ENCODE measurements at places on chromosomes 5 and 9.

DNA sequence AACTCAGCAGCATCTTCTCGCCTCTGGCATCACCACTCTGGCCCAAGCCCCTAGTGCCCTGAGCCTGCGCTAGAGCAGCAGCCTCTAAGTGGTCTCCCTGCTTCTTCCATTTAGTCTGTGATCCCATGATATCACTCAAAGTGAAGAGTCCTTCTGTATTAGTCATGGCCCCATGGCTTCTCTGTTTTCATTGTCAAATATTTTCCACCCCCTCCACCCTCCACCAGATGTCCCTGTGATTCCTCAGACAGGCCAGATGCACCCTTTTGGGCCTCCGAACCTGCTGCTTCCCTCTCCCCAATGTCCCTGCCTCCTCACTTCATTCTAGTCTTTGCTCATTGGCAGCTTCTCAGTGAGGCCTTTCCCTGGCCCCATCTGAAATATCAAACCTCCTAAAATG lies 299.2 kb downstream of the SPOCK1 start:
- DNase-seq, result peak; percentile 78

DNA sequence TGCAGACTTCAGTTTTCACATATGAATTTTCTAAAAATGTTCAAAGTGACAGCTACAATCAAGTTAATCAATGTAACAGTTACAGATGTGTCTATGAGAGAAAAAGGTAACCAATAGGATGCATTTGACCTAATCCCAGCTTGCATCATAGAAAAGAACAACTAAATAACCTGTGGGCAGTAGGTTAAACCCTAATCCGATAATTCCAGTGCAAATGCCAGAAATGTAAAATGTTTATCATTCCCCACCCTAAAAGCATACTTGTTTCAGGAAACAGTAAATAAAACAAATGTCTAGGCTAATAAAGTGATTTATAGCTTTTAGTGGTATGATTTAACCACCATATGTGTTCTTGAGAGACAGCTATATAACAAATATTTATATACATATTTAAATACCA lies 592.6 kb downstream of the PRELID2 start:
- DNase-seq, result no peak

GRCh38 chr9:106964329-106964728 lies 101.4 kb downstream of the ZNF462 start:
- DNase-seq, result no peak

GRCh38 chr9:135221951-135222631 lies 134.6 kb downstream of the OLFM1 start:
- DNase-seq, result no peak

DNA sequence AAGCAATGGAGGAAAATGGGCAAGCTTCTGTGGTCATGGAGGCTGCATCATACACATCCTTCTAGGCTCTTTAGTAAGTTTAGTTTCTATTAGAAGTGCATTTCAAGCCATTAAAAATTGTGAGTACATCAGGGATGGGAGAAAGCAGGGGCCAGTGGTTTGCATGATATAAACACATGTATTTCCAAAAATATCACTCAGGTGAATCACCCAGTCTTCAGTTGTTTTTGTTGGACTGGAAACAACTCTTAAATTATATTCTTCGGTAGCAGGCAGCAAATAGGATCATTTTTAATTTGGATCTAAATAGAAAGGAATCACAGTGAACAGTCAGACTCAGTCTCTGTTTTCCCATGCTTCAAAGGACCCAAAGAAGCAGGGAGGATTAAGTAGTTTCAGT lies 657.9 kb downstream of the TLR4 start:
- DNase-seq, result peak; percentile 17

DNA sequence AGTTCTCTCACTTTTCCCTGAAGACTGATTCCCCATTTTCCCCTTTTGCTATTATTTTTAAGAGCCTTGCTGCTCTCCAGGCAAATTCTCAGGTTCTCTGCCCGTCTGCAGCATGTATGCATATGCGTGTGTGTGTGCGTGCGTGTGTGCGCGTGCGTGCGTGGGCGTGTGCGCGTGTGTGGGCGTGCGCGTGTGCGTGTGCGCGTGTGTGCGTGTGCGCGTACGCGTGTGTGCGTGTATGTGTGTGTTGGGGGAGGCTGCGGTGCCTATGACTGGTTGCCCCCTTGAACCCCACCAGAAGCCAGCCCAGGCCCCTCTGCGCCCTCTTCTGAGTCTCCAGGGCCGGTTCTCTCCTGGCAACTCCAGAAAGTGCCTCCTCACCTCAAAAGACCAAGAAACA lies 987 bp upstream of the FOXI1 start:
- no peak for DNase-seq

GRCh38 chr9:83281306-83282255 lies 218.6 kb upstream of the RASEF start:
- DNase-seq, result peak; percentile 83

DNA sequence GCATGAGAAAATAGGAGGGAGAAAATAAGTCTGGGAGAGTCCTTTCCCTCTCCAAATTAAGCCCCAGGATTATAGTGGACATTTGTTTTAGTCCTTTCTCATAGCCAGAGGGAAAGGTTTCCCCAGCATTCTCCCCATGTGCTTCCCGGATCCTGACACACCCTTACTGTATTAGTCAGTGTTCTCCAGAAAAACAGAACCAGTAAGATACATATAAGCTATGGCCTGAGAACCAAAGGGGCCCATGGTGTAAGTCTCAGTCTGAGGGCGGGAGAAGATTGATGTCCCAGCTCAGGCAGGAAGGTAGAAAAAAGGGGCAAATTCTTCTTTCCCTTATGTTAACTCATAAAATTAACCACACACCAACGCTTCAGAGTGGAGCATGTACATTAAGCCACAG lies 25.6 kb upstream of the SPATA31D4 start:
- DNase-seq, result no peak

DNA sequence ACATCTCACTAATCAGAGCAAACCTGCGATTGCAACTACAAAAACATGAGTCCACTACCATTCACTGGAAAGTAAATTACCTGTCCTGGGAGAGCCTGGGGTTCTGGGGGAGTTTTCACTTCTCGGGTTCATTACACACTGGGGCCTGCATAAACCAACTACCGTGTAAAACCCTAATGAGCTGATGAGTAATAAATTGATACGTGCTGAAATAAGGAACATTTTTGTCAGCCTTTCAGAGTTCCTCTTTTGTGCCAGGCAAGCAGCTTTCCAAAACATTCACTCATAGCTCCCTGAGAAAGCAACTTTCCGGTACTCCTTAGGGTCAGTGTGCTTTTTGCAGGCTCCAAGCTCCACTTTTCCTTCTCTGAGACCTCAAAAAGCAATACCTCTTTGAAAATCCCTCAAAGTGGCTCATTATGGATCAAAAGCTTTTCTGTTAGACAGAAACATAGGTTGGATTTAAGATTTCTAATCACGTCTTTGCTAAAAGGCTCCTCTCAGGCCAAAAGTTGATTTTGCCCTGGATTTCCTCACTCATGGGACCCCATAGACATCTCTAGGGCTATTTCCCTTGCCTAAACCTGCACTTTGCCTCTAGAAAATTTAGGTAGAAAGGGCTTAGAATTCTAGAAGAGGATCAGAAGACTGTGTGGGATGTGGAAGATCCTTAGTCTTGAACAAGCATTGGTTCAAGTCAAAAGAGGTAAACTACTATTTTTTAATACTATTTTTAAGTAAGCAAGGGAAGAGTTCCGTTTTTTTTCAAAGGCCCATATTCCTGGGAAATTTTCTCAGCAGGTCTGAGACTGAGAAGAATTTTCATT lies 74.8 kb downstream of the ST8SIA4 start:
- no peak for DNase-seq

DNA sequence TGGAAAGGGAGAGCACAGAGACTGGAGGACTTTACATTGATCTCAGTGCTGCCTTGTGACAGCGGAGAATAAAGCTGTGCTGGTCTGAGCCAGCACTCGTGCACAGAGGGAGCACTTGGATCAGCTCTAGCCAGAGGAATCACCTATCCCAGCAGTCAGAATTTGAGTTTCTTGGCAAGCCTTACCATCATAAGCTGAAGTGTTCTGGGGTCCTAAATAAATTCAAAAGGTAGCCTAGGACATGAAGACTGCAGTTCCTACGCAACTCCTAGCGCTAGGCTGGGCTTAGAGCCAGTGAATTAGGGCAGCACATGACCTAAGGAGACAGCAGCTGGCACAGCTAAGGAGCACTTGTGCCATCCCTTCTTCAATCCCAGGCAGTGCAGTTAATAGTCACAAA lies 119.5 kb downstream of the HMHB1 start:
- peak; percentile 51 for DNase-seq

GRCh38 chr5:108379722-108380530 lies 2.0 kb downstream of the FBXL17 start:
- DNase-seq, result no peak

DNA sequence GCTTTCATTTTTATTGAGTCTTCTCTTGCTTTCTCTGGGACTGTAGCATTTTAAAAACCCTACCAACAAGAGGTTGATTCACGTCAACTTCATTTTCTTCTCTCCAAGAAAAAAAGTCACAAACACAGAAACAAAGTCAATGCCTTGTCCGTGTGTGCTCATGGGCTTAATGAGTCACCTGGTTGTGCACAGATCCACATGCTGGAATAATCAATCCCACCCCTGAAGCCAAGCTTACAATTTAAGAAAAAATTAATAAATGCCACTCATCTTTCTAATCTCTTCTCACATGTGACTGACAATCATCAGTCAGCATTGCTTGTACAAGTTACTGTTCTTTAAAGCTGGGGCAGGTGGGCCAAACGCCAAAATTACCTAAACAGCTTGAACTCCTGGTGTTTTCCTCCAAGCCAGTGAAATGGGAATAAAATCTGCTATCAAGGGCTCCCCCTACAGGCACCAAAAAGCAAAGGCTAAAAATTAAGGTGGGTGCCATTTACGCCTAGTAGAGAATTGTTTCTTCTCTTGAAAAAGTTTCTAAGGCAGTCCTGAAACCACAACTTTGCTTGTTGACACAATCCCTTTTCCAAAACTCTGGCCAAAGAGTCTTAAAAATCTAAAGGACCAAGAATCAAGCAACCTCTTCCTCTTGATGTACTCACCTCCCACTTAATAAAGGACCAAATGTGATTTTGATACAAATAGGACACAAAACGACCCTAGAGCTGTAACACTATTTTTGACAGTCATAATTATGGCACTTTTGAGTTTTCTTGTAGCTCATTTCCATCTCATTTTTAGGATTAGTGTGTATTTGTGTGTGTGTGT lies 21.3 kb downstream of the TRMO start:
- peak; percentile 55 for DNase-seq

GRCh38 chr5:35129921-35130485 lies 82.3 kb upstream of the AGXT2 start:
- DNase-seq, result peak; percentile 50

DNA sequence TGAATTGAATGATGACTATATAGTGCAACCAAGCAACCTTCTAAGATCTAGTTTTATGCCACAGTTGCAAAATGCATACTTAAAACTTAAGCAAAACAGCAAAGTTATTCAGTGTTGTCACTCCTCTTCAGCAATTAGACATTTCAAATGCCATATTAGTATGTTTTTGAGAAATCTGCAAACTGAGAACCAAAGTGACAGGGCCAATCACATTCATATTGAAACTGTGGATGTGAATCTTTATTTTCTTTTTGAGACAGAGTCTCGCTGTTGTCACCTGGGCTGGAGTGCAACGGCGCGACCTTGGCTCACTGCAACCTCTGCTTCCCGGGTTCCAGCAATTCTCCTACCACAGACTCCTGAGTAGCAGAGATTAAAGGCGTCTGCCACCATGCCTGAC lies 249.2 kb upstream of the EFNA5 start:
- DNase-seq, result no peak

- no peak for DNase-seq
Observed at GRCh38 chr5:173317091-173317730, 11.0 kb downstream of the STC2 start.

DNA sequence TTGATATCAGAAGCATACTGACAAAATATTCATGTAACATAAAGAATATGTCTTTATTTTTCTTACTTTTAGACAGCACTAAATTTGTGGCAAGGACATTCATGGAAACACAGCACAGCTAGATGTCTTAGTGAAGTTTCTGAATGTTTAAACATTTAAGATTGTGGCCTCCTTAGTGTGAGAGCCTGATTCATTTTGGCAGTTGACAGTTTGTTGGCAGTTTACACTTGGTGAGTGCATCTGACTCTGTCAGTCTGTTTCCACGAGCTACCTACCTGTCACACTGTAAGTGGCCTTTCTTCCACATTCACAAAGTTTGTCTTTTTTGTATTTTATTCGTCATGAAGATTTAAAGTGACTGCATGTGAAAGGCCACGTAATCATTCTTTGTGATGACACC lies 436.8 kb downstream of the TUSC1 start:
- DNase-seq, result no peak

GRCh38 chr9:124553738-124554137 lies 46.5 kb upstream of the NR5A1 start:
- peak; percentile 92 for DNase-seq

GRCh38 chr9:92140074-92140753 lies 25.0 kb upstream of the SPTLC1 start:
- DNase-seq, result peak; percentile 64

GRCh38 chr5:6475626-6476312 lies 27.1 kb downstream of the UBE2QL1 start:
- no peak for DNase-seq

DNA sequence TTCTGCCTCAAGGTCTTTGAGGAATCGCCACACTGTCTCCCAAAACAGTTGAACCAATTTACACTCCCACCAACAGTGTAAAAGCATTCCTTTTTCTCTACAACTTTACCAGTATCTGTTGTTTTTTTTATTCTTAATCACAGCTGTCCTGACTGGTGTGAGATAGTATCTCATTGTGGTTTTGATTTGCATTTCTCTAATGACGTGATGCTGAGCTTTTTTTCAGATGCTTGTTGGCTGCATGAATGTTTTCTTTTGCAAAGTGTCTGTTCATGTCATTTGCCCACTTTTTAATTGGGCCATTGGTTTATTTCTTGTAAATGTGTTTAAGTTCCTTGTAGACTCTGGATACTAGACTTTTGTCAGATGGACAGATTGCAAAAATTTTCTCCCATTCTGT lies 400.0 kb downstream of the DEPDC1B start:
- DNase-seq, result no peak

DNA sequence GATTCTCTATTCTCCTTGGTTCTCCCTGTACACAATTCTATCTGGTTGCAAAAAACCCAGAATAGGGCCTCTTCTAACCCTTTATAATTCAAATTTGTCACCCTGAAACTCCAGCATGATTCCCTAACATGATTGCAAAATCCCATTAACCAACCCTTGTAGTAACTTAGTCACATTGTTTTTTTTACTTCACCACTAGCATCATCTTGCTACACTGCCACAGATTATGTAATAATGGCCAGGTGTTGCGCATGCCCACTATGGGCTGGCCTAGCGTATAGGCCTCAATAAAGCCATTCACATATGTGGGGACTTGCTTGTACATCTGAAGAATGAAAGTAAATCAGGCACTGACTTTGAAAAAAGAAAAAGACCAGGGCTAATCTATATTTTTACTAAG lies 25.7 kb downstream of the FAM170A start:
- DNase-seq, result peak; percentile 34

DNA sequence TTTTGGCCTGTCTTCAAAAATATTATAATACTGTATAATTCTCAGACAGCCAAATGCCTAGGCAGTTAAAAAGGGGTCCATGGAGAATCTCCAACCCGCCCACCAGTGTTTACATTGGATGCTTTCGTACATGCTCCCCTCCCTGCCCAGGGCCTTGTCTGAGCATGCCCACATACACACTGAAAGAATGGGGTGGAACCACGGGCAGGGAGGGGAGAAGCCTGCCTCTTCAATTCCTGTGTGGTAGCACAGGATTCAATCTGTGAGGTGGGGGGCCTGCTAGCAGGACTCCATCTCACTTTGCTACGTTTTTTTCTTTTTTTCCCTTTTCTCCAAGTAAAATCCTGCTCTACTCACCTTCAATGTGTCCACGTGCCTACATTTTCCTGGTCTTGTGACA lies 314.7 kb upstream of the GRAMD2B start:
- no peak for DNase-seq
